ENCODE measurements at places on chromosomes 1 and 21.

DNA sequence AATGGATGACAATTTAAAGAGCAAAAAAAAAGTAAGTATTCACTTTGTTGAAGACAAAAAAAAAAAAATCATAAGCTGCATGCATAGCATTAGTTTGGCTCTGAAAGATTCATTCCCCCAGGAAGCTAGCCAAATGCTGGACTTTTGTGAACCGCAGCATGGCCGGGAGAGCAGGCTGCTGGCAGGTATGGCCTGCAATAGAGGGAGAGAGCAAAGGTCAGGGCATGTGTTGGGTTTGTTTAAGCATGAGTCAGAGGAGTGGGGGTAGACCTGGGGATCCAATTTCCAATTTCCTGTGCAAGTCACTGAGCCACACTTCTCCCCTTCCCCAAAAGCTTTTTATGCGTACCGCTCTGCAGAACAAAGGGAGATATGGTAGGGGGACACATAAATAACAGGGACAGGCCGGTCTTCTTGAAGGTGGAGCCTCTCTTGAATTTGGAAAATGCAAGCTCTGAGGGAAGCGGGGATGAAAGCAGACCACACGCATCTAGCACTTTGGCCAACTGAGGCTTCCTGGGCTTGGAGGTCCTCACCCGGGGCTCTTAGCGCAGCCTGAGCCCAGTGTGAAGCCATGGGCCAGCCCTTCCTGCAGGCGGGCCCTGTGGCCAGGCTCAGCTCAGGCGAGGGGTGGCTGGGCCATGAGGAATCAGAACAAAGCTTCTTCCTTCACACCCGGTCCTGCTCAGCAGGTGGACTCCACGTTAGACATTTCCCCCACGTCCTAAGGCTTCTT is 171.1 kb downstream of the TOMM20 start:
- DNase-seq: no peak

DNA sequence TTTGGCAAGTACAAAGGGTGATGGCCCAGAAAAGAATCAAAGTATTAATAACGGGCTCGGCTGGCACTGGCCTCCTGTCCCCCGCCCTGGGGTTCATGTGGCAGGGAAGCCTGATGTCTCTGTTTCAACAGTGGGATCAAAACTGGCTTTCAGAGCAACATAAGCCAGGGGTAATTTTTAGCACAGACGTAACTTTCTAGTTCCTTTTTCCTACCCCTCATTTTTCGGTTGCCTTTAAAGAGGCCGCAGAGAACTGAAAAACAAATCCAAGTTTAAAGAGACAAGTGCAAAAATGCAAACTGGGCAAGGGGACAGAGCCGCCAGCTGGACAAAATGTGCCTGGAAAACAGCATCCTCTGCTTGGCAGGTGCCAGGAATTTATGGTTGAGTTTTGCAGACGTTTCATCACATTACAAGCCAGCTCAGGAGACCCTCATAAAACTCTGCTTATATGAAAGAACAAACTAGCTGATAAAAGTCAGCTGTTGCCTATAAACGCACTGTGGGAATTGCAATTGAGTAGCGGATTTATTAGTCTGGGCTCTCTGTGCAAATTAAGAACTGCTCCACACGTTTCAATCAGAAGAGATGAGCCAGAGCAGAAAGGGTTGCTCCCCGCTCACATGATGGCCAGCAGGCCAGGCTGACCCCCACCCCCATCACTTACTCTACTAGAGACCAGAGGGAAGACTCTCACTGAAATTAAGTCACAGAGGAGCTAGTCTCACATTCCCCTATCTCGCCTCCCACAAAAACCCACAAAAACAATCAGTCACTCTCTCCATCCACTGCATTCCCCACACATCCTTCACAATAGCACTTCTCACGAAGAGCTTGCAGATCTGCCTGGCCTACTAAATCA is 15.8 kb upstream of the CDCA8 start:
- DNase-seq: no peak

GRCh38 chr1:152473887-152474537 is 36.6 kb upstream of the LCE5A start:
- DNase-seq: no peak

GRCh38 chr1:39282537-39283216 is 78.2 kb downstream of the MACF1 start:
- DNase-seq: no peak

DNA sequence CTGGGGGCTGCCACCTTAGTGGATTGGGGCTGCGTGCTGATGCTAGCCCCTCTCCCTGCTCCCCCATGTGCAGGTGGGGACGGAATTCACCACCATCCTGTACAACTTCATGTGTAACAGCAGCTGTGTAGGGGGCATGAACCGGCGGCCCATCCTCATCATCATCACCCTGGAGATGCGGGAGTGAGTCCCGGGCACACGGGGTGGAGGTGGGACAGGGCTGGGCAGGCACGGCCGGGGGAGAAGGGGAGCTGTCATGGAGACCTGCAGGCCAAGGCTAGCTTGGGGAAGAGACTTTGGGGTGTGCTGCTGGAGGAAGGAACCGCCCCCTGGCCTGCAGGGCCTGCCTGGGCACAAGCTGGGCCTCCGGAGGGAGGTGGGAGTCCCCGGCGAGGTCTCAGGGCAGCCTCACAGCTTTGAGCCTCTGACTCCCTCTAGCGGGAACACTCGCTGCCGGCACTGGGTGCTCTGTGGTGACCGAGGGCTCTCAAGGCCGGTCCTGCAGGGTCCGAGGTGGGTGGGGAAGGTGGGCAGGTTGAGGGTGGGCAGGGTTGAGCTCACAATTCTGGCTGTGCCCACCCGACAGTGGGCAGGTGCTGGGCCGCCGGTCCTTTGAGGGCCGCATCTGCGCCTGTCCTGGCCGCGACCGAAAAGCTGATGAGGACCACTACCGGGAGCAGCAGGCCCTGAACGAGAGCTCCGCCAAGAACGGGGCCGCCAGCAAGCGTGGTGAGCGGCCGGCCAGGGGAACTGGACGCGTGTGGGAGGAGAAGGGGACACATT is 25.0 kb upstream of the CCDC27 start:
- DNase-seq: no peak

DNA sequence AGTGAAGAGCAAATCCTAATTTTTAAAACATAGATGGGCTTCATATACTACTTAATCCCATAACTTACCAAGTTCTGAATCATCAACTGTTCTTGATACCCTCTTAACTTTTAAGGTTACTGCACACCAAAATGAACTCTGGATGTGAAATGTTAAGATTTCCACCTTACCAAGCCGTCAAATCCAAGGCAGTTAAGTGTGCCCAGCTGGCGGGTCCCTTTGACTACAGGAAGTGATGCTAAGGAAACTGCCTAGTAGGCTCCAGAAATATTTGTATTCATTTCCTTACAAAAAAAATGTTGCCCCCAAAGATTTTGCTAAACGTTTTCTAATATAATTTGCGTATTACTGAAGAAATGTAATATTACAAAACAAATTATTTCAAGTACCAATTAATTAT is 10.7 kb downstream of the NRIP1 start:
- DNase-seq: no peak

DNA sequence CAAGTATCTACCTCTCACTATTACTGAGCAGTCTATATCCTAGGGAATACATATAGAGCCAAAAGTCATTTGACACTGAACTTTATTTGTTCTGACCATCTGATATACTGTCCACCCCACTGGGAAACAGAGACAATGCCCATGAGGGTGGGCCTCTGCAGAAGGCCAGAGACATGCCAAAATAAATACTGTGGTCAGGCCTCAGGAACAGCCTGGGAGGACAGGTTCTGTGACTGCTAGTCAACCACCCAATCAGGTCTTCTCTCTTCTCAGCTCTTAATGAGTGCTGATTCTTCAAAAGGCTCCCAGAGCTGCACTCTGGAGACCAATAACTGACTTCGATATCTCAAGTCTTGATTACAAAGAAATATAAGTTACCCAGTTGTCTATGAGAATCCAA is 5.5 kb upstream of the ANKRD35 start:
- DNase-seq: no peak

GRCh38 chr1:19331262-19331878 is 19.2 kb downstream of the SLC66A1 start:
- DNase-seq: no peak

DNA sequence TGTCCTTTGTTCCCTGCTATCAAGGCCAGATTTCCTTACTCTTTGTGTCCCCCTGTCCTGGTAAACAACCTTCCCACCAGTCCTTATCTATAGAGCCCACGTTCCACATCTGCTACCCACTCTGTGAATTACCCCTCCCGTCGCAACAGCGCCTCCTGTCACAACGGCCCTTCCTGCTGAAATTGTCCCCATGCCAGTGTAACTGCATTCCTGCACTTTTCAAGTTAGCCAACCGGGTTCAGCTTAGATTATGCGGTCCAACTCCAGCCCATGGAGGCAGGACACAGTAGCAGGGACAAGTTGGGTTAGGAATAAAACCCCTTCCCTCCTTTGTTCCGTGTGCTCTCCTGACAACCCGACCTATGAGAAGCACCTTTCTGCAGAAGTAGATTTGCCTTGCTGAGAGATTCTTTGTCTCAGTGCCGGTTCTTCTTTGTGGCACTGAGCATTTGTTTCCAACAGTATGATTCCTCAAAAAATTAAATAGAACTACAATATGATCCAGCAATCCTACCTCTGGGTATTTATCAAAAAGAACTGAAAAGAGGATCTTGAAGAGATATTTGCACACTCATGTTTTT is 180.3 kb downstream of the PTBP2 start:
- DNase-seq: no peak

- no peak for DNase-seq
These were observed 87.3 kb downstream of the RPS6KC1 start for GRCh38 chr1:213138391-213138790.

- DNase-seq: no peak
These were observed 4.7 kb downstream of the ADGRB2 start for GRCh38 chr1:31759298-31760023.

DNA sequence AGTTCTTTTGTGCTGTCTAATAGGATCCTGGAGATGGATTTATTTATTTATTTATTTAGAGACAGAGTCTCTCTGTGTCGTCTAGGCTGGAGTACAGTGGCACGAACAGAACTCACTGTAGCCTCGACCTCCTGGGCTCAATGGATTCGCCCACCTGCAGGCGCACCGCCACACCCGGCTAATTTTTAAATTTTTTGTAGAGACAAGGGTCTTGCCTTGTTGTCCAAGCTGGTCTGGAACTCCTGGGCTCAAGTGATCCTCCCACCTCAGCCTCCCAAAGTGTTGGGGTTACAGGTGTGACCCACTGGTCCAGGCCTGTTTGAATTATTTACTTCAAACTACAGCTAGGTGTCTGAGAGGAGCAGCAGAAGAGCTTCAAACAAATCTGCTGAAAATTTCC is 9.6 kb upstream of the SPEN start:
- DNase-seq: no peak

DNA sequence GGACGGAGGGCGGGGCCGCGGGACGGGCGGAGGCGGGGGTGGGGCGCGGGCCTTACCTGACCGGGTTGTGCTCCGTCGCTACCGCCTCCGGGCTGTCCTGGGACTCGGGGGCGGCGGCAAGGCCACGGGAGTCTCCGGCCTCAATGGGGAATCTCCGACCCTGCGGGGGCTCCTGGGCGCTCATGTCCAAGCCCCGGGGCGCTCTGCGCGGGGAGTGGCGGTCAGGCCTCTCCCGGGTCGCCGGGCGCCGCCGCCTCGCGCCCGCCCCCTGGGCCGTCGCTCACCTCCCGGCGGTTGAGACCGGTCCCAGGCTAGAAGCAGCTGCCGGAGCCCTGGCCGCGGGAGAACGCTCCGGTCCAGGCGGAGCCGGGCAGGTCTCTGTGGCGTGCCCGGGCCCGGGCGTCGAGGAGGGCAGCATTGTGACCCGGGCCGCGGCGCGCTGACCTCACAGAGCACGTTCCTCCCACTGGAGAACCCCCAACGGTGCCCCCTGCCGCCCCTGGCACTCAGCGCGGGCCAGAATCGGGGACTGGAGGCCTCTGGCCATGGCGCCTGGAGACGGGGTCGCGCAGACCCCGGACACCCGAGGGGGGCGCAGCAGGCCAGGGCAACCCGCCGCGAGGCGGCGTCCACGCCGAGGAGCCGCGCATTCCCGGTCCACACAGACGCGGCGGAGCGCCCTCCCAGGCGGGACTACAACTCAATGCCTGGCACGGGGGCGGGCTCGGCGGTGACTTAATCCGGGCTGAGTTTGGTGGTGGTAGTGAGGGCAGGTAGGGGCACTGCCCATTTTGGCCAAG is 411 bp downstream of the FAM229A start:
- no peak for DNase-seq

GRCh38 chr1:112322983-112323678 is 72.9 kb upstream of the CTTNBP2NL start:
- DNase-seq: no peak

- no peak for DNase-seq
These were observed 13.1 kb downstream of the SDC3 start for GRCh38 chr1:30895382-30895943.

DNA sequence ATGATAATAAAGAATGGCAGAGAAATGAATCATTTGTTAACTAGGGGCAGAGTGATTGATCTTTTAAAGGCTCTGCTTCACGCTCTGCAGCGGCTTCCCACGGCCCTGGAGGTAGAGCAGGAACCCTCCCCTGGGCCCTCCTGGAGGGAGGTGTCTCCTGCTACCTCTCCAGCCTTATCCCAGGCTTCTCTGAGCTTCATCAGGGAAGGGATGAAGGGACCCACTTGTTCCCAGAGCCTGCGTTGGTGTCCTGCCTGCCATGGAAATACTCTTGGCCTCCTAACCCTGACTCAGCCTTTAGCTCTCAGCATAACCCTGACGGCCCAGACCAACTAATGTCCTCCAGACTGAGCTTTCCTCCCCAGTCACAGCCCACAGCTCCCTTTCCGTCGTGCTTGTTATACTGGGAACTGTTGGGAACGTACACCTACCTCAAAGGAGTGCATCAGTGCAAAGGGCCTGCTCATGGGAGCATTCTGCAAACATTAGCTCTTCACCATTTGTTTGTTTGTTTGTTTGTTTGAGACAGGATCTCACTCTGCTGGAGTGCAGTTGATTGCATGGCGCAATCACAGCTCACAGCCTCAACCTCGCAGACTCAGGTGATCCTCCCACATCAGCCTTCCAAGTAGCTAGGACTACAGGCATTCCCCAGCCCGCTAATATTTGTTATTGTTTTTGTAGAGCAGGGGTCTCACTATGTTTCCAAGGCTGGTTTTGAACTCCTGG is 17.4 kb upstream of the HNRNPU start:
- DNase-seq: no peak

GRCh38 chr1:204872262-204872881 is 1.7 kb downstream of the NFASC start:
- DNase-seq: peak; percentile 49

DNA sequence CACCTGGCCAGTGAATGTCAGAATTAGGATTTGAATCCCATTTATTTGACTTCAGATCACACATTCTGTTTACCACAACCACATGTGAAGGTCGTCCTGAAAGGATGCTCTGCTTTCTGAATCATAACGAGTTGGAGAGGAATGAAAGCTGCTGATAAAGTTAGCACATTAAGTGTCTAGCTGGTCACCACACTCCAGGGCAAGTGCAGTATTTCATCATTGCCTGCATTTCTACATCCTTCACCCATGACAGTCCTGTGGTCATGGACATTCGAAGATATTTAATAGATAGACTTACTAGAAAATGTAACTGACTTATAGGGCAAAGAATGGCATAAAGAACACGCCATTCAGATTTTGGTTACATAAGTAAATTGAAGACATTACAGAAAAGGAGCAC is 52.7 kb upstream of the ST6GALNAC3 start:
- no peak for DNase-seq
